DMS153 (cell line): ENCODE measurements at places on chromosomes 3 and 15.

- no peak for DNase-seq
Measured at GRCh38 chr15:91114301-91114700, 14.2 kb downstream of the SV2B start.

GRCh38 chr15:75723847-75724660, 11.4 kb upstream of the CSPG4 start:
- DNase-seq = no peak

- DNase-seq = no peak
Measured at GRCh38 chr3:183485093-183485492, 56.7 kb upstream of the MCF2L2 start.

DNA sequence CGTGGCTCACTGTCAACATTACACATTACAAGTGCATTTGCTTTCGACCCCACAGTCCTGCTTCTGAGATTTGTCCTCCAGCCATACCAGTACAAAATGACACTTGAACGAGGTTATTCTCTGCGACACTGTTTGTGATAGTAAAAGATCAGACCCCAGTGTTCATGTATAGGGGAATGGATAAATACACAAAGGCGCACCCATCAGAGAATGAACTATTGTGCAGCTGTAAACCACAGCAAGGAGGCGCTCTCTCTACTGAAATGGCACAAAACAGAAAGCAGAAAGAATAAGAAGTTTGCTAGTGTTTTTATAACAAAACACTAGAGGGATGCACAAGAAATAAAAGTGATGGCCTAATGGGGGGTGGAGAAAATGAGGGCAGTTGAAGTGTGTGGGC, 4.9 kb upstream of the CHSY1 start:
- no peak for DNase-seq

DNA sequence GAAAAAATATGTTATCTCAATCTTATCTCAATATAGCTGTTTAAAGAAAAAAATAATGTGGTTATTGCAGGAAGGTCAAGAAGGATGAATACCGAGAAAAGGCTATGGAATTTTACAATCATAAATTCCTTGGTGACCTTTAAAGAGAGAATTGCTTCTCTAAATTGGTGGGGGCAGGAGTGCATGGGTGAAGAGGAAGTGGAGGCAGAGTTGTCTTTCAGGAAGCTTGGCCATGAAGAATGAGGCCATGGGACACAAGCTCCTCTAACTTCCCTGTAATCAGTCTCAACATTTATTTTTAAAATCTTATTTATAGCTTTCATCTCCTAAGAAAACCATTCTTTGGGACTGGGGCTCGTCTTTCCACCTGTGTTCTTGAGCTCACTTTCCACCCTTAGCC, 22.4 kb upstream of the ALDH1A2 start:
- DNase-seq = no peak

GRCh38 chr3:126577261-126577660, 18.5 kb upstream of the C3orf22 start:
- DNase-seq = no peak

- DNase-seq = no peak
Measured at GRCh38 chr15:65072027-65072426, 4.2 kb upstream of the RASL12 start.

GRCh38 chr3:27049792-27050191, 319.4 kb downstream of the NEK10 start:
- no peak for DNase-seq

DNA sequence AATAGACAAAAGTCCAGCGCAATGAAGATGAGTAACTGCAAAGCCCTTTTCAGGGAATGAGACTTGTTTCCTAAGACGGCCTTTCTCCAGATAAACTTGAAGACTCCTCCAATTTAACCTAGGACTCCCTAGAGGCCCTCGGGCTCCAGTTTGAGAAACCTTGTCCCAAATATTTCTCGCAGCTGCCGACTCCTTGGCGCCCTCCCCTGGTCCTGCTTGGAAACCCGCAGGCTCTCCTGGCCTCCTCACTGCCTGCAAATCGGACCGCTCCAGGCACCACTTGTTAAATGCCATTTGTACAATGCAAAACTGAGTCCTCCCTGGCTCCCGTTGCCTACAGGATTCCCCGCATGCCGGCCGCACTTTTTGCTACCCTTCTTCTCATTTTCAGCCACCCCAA, 36.8 kb downstream of the MUC4 start:
- DNase-seq = no peak

GRCh38 chr3:99633887-99634558, 4.4 kb upstream of the COL8A1 start:
- no peak for DNase-seq

GRCh38 chr3:32818229-32818969, 602 bp downstream of the TRIM71 start:
- DNase-seq = no peak

DNA sequence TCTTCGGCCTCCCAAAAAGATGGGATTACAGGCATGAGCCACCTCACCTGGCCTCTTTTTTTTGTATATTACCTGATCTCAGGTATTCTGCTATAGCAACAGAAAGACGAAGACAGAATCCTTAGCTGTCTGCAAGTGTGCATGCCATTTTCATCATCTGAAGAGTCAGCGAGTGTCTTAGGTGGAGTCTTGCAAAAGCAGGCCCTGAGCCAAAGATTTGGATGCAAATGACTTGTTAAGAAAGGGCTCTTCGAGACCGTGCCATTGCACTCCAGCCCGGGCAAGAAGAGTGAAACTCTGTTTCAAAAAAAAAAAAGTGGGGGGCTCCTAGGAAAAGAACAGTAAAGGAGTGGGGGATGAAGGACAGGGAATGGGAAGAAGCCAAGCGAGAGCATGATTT, 10.2 kb upstream of the TRIM69 start:
- DNase-seq = no peak

GRCh38 chr3:133113927-133114597, 75.9 kb downstream of the TMEM108 start:
- no peak for DNase-seq

GRCh38 chr3:187223799-187224198, 26.5 kb downstream of the RTP1 start:
- DNase-seq = no peak

DNA sequence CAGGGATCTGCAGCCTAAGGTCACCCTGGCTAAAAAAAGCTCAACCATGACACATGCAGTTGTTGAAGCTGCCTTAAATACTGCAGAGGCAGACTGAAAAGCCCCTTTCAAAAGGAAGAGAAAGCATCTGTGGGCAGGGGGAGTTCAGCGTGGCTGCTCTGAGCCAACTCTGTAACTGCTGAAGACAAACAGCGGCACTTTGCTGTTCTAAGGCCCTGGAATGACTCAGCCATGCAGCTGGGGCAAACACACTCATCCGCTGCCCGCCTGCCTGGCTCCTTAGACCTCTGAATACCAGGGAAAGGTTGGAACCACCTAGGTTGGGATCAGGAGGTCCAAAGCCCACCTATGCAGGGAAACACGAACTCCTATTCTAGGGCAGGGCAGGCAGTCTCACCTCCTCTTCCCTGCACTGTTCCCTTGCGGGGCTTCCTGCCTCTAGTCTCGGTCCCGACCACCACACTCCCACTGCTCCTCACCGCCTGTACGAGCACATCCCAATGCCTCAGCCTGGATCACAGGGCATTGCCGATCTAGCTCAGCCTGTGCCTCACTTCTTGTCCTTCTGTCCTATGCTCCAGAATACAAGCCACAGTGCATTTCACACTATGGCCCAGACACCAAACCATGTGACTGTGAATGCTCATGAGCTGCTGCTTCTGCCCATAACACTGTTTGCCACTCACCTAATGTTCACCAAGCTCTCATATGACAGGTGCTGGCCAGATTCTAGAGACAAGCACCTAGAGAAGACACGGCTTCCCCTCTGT, 6.6 kb upstream of the MUSTN1 start:
- no peak for DNase-seq

DNA sequence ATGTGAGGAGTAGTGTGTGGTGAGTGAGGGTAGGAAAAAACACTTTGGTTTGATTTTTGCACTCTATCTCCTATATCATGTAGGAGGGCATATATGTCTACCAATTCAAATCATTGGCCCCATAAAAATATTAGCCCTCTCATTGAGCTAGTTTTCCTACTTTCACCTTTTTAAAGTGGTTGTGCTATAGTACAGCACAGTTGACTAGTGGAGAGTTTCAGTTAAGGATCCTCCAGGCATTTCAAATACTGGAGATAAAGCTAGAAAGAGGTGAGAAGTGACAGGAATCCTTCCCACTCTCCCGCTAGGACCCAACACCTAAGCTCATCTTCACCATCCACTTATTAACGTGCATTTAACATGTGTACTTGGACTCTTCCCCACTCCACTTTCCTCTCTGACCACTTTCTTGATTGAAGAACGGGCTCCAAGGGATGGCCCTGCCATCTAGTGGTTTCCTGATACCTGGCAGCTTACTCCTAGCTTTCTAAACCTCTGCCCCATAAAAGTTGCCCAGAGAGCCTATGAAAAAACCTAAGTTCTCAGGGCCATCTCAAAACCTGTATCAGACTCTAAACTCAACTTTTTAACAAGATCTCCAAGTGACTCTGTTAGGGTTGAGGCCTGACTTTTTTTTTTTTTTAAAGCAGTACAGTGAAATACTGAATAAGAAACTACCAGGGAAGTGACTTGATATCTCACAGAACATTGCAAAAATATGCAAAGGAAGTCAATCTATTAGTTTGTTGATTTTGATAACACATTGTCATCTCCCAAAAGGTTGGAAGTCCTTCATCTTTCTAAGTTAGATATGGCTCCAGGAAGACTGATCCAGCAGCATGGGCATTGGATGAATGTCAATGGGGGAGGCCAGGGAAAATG, 17.9 kb downstream of the IL12A start:
- DNase-seq = no peak

DNA sequence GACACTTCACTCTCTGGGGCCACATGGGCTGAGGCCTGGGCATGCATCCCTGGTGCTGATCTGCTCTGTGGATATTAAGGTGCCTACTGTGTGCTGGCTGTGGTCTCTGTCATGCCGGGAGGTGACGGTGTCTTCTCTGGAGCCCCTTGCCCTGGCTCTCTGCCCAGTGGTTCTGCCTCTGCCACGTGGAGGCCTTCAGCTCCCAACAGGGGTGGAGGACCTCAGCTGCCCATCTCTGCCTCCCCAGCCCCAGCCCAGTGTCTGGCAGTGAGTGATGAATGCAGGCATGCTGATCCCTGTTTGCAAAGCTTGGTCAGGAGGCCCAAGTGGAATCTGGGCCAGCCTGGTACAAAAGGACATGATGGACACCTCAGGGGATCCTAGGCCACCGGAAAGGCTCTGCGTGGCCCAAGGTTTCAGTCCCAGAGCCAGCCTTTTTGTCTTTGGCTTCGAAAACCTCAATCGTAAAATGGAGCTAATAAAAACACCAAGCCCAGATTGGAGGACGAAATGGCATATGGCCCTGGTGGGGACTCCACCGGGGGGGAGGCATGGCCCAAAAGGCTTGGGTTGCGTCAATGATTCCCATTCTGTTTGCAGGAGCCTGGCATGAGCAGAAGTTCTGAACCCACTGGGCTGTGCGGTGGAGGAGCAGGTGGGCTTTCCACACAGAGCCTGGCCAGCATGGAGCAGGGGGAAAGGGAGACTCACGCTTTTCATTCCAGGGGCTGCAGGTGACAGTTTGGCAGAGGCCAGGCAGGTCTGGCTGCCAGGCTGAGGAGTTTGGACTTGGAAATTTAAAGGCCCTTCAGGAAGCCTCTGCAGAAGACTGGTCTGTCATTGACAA, 54.7 kb upstream of the KLF13 start:
- DNase-seq = no peak

GRCh38 chr3:115409596-115409995, 213.7 kb upstream of the GAP43 start:
- DNase-seq = no peak

DNA sequence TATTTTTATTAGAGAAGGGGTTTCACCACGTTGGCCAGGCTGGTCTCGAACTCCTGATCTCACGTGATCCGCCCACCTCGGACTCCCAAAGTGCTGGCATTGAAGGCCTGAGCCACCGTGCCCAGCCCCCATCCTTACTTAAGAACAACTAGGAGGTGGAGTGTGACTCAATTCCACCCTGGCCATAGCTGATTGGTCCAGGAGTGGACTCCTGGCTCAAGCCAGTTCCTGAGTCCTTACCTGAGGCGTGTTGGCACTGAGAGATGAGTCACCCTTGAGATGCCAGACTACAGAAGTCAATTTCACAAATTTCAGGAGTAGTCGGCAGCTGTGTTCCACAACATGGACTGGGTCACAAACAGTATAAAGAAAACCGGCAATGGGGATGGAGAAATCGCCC, 124.2 kb downstream of the SHQ1 start:
- no peak for DNase-seq

DNA sequence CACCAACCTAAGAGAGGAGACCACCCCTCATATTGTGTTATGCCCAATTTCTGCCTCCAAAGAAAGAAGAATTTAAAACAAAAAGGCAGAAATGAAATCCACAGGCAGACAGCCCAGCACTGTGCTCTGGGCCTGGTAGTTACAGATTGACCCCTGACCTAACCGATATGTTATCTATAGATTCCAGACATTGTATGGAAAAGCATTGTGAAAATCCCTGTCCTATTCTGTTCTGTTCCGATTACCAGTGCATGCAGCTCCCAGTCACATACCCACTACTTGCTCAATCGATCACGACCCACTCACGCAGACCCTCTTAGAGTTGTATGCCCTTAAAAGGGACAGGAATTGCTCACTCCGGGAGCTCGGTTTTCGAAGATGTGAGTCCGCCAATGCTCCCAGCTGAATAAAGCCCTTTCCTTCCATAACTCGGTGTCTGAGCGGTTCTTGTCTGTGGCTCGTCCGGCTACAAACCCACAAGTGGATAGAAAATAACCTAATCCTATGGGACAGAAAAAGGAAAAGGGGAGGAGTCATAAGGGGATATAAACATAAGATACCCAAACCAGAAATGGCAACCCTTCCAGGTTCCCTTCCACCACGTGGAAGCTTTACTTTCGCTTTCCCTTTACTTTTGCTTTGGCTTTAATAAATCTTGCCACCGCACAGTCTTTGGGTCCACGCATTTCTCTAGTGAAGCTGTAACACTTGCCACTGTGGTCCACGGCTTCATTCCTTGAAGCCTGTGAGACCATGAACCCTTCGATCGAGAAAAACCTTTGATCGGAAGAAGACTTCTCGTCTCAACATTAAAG, 1.7 kb upstream of the CFAP91 start:
- no peak for DNase-seq

DNA sequence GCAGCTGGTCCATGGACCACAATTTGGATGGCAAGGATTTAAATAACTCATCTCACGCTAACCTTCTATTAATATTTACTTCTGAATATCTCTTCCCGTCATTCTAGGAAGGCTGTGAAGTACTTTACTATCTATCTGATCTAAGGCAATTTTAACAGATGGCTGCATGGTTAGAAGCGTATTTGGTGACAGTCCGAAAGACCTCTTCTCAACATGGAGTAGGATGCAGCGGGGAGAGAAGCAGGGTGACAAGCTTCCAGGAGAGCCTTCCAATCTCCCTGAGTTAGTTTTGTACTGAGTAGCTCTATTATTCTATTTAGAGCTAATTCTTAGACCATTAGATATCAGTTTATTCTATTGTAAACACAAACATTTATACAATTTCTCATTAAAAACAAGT, 309.4 kb downstream of the PLCL2 start:
- DNase-seq = no peak

- no peak for DNase-seq
Measured at GRCh38 chr3:40208251-40208650, 101.3 kb upstream of the EIF1B start.
